ENCODE measurements at places on chromosomes 7 and 10.

GRCh38 chr10:30036341-30036740 lies 23.0 kb downstream of the JCAD start:
- no peak for DNase-seq

GRCh38 chr10:128563387-128563786 lies 437.2 kb upstream of the MKI67 start:
- DNase-seq: no peak

GRCh38 chr10:132877473-132877872 lies 64.9 kb downstream of the CFAP46 start:
- no peak for DNase-seq

- no peak for DNase-seq
These were observed 76.6 kb downstream of the PTPRE start for GRCh38 chr10:127983344-127984100.

GRCh38 chr10:86443936-86444335 lies 77.3 kb upstream of the GRID1 start:
- no peak for DNase-seq

- DNase-seq: no peak
These were observed 96.1 kb downstream of the SNX10 start for GRCh38 chr7:26387731-26388130.
